NT2/D1 (cell line): ENCODE measurements at places on chromosomes 2 and 18.

- DNase-seq, result no peak
Observed at GRCh38 chr2:122098306-122098705, 342.9 kb downstream of the TSN start.

DNA sequence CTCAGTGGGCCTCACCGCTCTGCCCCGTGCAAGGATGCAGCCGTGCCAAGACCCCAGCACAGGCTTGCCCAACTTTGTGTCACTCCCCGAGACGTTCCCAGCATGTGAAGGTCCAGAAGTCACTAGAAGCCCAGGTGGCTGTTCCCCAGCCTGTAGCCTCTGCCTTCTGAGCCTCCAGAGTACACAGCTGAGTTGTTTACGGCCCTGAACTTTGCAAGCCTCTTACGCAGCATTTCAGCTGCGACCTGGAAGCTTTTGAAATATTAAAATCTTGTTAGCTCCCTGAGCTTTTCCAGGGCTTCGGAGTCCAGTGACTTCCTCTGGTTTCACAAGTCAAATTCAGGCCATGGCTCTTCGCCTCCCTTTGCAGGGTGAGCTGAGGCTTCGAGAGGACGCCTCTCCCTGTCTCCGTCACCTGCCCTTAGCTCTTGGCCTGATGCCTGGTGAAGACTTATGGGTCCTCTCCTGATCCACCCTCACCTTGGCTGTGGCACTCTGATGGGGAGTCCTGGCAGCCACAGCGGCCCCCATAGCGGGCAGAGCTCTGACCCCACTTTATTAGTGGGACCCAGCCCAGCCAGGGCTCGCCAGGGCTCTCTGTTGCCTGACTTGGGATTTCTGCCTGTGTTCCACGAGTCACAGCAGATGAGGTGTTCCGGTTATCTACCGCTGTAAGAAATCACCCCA is 76.5 kb upstream of the HPCAL1 start:
- DNase-seq, result no peak

DNA sequence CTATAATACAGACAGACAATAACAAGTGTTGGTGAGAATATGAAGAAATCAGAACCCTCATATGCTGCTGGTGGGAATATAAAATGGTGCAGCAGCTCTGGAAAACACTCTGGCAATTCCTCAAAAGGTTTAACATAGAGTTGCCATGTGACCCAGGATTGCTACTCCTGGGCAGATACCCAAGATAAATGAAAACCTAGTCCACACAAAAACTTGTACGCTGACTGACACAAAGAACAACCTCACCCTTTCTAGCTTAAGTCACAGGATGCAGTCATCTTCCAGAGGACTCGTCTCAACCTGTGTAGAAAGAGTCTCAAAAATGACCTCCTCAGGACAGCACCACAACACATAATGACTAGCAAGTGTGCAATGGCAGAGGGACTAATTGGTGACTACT is 71.6 kb upstream of the ACAA2 start:
- DNase-seq, result no peak

DNA sequence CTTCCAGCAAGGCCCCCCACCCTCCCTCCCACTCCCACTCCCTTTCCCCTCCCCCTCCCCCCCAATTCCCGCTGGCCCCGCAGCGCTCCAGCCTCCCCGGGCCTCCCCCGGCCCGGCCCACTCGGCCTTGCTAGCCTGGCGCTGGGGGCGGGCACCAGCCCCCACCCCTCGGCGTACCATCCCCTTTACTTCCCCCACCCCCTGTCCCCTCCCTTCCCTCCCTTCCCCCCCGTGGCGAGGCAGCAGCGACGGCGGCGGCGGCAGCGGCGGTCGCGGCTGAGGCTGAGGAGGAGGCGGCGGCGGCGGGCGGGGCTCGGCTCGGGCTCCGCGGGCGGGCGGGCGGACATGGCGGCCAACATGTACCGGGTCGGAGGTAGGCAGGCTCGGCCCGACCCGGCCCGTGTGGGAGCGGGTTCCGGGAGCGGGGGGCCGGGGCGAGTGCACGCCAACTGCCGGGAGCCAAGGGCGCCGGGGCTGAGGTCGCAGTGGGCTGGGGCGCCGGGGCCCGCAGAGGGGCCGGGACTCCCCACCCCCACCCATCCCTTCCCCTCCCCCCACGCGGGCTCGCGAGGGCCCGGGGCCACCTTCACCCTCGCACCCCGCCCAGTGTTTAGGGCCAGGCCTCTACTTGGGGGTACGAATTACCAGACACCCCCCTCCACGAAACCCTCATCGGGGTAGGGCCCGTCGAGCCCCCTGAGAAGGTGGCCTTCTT is at the start of gene MTA3:
MTA3 (plus strand) TSS at position 232 of the 715 bp plus-strand sequence; CDS start at position 346, 114 bp downstream.
- peak; percentile 42 for DNase-seq

DNA sequence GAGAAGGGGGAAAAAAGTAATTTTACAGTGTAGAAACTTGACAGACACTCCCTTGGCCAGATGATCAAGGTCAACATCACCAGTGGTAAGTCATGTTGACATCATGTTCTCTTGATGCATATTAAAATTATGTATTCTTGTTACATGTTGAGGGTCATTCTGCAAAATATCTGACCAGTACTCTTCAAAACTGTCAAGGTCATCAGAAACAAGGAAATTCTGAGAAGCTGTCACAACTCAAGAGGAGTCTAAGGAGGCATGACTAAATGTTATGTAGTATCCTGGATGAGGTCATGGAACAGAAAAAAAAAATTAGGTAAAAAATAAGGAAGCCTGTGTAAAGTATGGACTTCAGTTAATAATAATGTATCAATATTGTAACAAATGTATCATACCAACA is 6.3 kb downstream of the SGPP2 start:
- no peak for DNase-seq

DNA sequence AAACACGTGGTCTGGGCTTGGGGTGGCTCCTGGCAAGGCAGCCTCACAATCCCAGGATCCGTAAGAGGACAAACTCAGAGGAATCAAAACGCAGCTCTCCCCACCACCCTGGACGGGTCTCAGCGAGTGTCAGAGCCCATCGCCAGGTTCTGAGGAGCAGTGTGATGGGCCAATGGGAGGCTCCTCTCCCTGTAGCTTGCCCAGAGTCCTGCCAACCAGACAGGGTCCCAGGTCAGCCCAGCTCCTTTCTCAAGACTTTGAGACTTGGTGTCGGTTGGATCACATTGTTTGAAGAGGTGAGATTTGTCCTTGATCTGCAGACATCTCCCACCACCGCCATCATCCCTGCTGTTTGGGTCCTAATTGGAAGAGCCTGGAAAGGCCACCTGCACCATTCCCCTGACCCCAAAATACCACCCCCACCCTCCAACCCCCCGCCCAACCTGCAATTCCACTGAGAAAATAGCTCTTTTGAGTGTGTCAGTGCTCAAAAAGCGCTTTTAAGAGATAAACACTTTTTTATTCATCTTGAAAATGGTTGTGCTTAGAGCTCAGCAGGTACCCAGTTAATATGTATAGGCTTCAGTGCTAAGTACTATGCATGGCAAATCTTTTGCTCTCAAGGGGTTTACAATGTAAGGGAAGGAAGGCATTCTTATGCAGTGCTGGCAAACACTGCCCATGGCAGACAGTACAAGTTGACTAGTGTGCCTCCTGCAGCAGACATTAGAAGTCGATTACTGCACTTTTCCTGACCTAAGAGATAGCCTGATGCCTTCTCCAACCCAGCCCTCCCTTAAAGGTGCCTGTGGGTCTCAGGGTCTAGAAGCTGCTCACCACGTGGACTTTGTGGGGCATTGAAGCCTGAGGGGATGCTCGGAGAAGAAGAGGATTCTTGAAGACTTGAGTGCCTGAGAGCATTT is 50.6 kb downstream of the GLI2 start:
- DNase-seq, result peak; percentile 90

GRCh38 chr2:36513661-36514060 is 84.3 kb downstream of the FEZ2 start:
- no peak for DNase-seq

GRCh38 chr2:70999362-70999761 is 4.7 kb upstream of the TEX261 start:
- no peak for DNase-seq

GRCh38 chr2:183232161-183232865 is 108.1 kb downstream of the NUP35 start:
- DNase-seq, result no peak

- DNase-seq, result no peak
Observed at GRCh38 chr18:79754022-79754761, 43.5 kb upstream of the KCNG2 start.

GRCh38 chr18:37420315-37420880 is 145.2 kb downstream of the CELF4 start:
- no peak for DNase-seq

DNA sequence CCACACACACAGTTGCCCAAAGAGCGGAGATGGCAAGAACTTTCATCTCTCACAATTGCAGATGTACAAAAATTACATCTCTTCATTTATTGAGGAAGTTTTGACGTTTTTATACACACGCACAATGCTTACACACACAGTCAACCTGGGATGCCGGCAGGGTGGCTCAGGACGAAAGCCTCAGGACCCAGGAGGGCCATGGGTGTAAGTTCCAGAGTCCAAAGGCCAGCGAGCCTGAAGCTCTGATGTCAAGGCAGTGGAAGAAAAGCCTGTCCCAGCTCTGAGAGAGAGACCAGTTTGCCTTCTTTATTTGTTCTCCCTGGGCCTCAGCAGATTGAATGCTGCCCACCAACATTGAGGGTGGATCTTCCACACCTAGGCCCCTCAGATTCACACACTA is 10.1 kb downstream of the AMER3 start:
- DNase-seq, result no peak

DNA sequence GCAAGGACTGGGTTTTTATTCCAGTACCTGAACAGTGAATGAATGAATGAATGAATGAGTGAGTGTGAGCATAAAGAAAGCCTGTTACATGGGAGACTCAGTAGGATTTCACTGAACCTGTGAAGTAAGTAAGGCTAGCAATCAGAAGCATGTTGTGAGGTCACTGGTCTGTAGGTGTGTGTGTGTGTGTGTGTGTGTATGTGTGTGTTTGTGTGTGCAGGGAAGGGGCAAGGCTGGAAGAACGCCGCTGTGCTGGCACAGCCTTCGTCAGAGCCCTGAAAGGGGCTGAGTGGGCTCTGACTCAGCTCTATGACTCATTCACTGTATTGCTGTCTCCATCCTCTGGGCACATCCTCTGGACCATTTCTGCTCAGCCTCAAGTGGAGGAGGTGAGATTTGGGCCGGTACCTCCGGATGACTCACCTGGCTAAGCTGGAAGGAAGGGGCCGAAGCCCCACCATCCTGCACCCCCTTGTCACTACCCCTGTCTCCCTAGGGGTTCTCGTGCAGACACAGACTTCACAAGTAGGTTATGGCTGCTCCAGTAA is 51.4 kb upstream of the MRPL33 start:
- DNase-seq, result no peak

DNA sequence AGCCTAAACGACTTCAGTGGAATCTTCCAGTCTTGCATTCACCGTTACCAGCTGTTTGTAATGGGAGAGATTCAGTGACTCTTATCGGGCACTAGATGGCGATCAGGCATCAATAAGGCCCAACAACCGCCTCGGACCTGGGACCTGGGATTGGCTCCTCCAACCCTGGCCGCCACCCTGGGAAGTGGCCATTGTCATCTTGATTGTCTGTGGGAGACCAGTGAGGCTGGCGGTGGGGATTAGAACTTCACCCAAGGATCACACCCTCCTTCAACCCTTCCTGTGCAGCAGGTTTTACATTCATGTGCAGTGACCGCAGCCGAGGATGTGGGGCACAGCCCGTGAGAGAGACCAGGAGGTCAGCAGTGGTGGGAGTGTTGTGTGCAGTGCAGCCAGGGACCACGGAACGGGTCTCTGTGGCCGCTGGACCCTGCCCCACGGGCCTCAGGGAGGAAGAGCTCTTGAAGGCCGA is 85.3 kb downstream of the SPP2 start:
- peak; percentile 82 for DNase-seq

DNA sequence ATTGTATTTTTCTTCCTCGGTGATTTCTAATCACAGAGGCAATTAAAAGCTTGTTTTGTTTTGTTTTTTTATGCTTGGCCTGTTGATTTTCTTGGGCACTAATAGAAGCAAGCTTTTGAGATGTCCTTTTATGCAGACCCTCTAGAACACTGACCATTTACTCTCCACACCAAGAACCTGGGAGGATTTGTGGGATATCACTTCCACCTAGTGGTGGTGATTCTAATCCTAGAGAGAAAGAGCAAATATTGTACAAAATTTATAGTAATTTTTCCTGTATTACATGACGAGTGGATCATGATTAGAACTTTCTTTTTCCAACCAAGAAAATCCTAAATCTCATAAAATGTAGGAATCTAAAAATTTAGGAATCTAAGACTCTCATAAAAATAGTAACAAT is 23.4 kb downstream of the NEMP2 start:
- DNase-seq, result no peak

DNA sequence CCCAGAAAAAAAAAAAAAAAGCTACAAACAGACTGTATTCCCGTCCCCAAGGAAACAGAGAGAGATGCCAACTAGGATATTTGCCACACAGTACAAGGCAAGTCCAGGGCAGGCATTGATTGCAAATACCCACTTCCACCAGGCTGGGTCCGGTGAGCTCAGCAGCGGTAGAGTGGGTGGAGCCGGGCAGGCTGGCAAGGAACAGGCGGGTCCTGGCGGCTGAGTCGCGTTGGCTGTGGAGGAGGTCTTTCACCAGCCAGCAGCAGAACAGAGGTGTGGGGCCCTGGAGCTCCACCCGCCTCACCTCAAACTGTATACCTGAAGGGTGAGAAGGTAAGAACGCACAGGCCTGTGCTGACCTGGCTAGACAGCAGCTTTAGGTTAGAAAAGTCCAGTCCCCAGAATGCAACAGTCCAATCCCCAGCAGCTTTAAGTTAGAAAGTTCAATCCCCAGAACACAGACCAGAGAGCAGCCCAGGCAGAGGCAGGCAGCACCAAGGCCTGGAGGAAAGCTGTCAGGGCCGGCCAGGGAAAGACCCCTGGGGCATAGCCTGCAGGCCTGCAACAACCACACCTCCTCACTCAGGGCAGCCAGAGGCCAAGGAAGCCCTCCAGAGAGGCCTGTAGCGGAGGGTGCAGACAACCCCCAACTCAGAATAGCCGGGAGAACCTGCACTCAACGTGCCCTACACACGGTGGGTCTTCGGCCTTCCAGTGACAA is 21.9 kb upstream of the MTERF4 start:
- no peak for DNase-seq

- no peak for DNase-seq
Observed at GRCh38 chr2:121309801-121310200, 24.8 kb upstream of the TFCP2L1 start.

- no peak for DNase-seq
Observed at GRCh38 chr2:29700560-29700959, 220.8 kb downstream of the ALK start.

DNA sequence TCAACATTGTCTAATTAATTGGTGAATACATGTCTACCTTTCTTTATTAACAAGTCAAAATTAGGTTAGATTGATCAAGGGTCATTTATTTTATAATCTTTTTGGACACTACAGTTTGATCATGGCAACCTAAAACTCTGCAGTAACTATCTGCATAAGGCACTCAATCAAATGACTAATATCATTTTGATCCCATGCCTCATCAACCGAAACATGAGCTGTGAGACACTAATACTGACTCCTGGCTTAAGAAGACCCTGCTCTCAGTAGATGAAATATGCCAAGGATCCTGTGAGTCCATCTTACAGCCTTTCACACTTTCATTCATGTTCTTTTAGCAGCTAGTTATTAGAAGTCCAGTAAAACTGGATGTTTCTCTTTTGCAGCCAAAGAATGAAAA is 169.4 kb upstream of the CAVIN2 start:
- DNase-seq, result no peak
